ENCODE measurements at places on chromosomes 16 and 17.

DNA sequence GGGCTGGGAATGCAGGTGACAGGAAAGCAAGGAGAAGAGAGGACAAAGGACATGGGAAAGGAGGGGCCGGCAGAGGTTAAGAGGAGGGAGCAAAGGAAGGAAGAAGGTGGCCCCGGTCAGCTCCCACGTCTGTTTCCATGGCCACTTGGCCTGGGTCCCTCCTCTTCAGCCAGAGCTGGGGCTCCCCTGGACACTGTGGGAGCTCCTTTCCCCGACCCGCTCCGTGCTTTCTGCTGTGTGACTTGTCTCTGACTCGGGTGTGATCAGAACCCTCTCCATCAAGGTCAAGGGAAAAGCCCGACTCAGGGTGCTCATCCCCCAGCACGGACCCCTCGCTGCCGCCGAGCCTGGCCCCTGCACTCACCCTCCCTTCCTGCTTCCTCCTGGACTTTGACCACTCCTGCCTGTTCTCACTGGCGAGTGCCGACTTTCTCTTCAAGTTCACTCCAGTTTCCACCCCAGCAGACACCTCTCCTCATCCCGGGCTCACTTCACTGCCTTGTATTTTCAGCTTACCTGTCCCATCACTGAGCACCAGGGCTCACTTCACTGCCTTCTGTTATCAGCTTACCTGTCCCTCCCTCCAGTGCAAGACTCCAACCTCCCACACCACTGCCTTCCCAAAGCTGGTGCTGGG lies 61.2 kb downstream of the MEAK7 start:
- DNase-seq, result no peak

GRCh38 chr16:49821614-49822282 lies 34.2 kb downstream of the ZNF423 start:
- no peak for DNase-seq

DNA sequence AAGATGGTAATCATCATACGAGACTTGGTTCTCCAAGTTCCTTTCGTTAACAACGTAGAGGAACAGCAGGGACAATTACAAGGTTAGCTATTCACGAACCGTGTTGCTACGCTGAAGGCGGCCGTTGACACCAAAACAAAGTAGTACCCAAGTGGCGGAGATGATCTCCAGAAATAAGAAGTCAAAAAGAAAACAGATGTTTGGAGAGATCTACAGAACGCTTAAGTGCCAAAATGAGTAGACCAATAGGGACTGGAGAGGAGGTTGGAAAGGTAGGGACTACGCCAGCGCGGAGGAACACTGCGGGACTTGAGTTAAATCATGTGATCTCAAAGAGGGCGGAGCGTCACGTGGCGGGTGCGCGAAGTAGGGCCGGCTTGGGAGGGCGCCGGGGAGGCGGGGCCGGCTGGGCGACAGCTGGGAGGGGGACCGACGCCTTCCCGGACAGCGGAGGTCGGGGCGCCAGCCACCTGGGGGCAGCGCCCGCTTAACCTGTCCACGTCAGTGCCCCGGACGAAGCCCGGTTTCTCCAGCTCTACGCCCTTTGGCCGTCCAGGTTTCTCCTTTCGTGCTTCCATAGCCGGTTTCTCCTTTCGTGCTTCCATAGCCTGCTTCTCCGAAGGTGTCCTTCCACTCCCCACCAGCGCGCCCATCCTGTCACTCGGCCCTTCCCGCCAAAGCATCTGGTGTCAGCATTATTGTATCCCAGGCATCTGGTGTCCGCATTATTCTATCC lies 636 bp upstream of the GABARAP start:
- DNase-seq, result peak; percentile 81

- no peak for DNase-seq
Measured at GRCh38 chr17:82274134-82275020, 877 bp upstream of the CSNK1D start.

DNA sequence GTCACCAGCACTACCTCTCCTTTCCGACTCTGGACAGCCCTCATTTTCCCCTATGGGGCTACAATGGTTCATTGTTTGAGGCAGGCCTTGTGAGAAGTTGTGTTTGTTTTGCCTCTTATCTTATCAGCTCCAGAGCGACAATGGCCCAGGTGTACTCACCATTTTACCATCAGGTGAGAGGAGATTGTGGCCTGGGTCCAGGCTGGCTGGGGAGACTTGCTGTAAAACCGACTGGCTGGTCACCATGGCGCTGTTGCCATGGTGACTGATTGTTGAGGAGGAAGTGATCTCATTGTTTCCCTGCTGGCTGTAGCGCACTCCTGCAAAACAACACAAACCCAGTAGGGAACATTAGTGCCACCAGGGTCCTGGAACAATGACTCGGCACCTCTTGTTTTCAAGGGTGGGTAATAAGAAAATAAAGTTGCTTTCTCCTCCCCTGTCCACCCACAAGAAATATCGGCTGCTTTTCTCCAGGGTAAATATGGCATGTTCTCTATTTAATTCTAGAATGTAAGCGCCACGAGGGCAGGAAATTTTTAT lies 34.4 kb downstream of the HNF1B start:
- DNase-seq, result peak; percentile 93

GRCh38 chr16:55655897-55656681 lies at the start of gene SLC6A2:
SLC6A2 (plus strand) TSS chr16:55655988; CDS start chr16:55656695, 707 bp downstream.
- no peak for DNase-seq

All from NCI-H2029 treated with DMSO at 0.1 percent for 48 hours (cell line).